ENCODE measurements at places on chromosomes 12 and 14. TPM values are rescaled to one million over a fixed set of nuclear protein-coding genes. Genes with fewer than 3 reads are reported as not detected.
A peak's percentile ranks its signal among the peaks of the same experiment; 100 is the strongest.

MYF6 gene
- total RNA-seq = not detected

PTGDR gene
- not detected for total RNA-seq

ACOT6 gene
- total RNA-seq = not detected

MARCHF9 gene
- 45.9 TPM for total RNA-seq

SLC38A4 gene
- total RNA-seq = not detected

CLEC1A gene
- not detected for total RNA-seq

GYS2 gene
- not detected for total RNA-seq

TUBA1C gene
- 90.0 TPM for total RNA-seq

DNA sequence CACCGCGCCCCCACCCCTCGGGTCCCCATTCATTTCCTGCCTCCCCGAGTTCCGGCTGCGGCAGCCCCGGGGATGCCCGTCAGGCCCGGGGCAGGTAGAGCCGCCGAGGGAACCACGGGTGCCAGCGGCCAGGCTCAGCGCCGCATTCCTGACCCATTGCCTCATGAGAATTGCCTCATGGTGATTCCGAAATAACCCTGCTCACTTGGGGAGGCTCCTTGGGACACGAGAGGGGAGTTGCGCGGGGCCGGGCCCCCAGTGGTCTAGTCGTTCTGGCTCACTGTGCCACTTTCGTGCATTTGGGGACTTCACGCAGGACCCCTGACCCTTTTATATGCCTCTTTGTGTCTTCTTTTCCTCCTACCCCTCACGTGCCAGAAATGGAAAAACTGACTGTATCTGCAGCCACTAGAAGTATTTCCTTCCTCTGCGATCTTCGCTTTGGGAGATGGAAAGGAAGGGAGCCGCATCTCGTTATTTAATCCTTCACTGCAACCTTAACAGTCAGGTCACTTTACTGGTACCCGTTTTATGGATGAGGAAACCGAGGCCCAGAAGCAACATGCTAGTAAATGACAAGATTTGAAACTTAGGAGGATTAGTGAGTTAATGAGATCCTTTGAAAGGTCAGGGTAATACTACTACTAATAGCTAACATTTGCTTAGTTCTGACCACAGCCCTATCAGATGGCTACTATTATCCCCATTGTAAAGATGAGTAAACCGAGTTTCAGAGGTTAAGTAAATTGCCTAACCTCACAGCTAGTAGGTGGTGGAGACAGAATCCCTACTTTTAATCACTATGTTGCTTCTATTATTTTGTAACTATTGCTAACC is 768 bp downstream of the PTPN11 start:
- DNase-seq = peak; percentile 59

DNA sequence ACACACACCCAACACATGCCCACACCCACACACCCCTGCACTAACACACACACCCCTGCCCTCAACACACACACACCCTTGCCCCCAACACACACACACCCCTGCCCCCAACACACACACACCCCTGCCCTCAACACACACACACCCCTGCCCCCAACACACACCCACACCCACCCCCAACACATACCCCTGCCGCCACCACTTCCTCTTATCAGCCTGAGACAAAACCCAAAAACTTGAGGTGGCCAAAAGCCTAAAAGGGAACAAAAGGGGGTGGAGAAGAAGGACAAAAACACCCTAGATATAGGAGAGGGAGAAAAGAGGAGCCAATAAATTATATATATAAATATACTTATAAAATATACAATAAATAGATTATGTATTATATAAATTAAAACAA is 9.1 kb upstream of the DEGS2 start:
- DNase-seq = no peak

DNA sequence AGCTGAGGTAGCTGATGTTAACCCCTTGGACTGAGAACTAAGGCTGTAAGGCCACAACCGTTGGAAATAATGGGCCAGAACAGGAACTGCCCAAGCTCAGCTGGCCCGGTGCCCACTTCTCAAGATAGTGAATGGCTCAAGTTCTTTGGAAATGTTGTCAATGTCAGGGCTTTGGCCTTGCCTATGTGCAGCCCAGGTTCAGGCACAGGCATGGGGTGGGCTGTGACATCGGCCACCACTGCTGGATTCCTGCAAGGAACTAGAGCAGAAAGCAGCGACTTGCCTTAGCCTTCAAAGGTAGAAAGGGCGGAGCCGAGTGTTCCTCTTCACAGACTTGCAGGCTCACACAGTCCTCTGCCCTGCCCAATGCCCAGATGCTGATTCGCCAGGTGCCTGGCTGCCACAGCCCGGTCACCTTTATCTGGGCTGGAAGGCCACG is 291.2 kb downstream of the ZFP36L1 start:
- DNase-seq = no peak

DNA sequence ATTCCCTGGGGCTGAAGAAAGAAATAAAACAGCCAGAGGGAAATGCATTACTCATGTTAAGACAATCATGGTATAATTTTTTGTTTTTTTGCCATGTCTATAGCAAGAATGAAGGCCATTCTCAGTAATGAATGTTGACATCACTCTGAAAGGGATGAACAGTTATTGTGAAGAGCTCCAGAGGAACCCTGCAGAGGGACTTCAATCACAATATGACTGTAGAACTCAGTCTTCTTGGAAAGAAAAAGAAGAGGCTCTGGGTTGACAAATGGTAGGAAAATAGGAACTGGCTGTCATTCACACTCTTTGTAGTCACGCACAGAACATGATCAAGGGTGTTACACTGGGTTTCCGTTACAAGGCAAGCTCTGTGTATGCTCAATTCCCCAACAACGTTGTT is 73.8 kb upstream of the DACT1 start:
- no peak for DNase-seq

- DNase-seq = no peak
These were observed 421.5 kb downstream of the FUT8 start for GRCh38 chr14:65834051-65834450.

- no peak for DNase-seq
These were observed 12.9 kb downstream of the TBX3 start for GRCh38 chr12:114671066-114671442.

GRCh38 chr12:51025338-51025835 is 797 bp downstream of the SLC11A2 start:
- DNase-seq = peak; percentile 57

DNA sequence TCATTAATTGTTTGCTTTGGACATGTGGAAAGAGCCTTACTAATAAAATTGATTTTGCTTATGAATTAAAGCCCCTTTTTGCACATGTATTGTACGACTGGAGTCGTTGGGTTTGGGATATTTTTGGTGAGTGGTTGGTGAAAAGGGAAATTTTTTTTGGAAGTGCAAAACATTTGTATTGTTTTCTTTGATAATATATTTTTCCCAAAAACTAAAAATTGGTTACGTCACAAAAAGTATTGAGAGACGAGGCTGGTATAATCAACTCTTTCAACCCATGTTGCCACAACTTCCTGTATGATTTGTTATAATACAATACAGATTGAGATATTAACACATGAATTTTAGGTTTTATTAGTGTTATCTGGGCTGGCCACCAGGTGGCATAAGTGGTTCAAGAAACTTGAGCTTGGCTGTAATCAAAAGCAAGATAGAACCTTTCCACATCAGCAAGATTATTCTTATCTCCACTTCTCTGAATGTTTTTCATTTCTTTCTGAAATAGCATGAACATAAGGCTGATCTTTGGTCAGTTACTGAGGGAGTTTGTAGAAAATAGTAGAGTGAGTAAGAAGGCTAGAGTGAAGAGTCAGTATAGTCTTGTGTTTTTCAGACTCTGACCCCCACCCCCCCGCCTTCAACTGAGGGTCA is 8.7 kb downstream of the NGDN start:
- DNase-seq = peak; percentile 94

- no peak for DNase-seq
These were observed 230.2 kb upstream of the RGS6 start for GRCh38 chr14:71701990-71702389.

DNA sequence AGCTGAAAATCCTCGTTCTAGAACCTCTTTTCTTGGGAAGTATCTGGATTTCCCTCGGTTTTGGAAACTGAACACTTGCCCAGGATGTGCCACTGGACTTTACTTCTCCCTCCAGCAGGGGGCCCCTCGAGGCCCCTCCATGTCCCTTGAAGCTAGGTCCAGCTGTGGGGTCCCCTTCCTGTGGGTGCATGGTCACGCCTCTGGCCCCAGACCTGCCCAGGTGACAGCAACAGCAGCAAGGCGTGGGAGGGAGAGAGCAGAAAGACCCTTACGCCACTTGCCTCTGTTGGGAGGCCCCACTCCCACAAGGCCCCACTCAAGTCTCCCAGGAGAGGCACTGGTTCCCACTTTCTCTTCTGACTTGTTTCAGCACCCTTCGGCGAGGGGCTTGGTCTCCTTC is 3.1 kb downstream of the SLC25A29 start:
- peak; percentile 61 for DNase-seq

DNA sequence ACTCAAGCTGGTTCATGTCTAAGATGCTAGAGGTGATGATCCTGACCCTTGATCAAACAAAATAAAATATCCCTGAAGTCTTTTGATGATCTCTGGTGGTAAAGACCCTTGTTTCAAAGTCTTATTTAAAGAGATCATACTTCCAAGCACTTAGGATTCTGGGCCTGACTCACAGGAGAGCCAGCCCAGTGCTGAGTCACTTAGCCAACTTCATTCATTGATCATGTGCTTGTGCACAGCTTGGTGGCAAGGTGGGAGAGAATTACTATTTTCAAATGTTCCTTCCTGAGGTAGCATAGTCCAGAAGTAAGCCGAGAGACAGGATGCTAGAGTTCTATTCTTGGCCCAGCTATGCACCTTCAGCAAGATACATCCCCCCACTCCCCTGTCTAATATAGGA is 40.6 kb downstream of the SCN8A start:
- no peak for DNase-seq

- DNase-seq = no peak
These were observed 1153.6 kb downstream of the FLRT2 start for GRCh38 chr14:86683561-86683960.

GRCh38 chr12:111759991-111760390 is 6.7 kb upstream of the ALDH2 start:
- no peak for DNase-seq

GRCh38 chr12:50196537-50196936 is 29.4 kb upstream of the CERS5 start:
- DNase-seq = no peak

DNA sequence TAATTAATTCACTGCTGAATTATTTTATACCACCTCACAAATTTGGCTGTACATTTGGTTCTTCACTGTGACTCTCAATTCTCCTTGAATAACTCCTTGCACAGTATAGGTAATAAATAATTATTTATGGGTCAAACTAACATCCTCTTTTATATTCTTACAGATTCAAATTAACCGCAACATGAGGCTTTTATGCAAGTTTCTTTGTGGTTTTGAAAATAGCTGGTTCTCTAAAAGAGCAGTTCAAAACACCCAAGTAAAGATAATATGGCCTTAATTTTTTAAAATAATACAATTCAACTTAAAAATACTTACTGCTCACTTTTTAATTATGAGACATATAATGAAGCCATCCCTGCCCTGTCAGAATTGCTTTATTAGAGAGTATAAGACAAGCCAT is 12.9 kb upstream of the TRIM9 start:
- no peak for DNase-seq

GRCh38 chr14:35385042-35385839 is 19.3 kb downstream of the NFKBIA start:
- DNase-seq = no peak

- DNase-seq = no peak
These were observed 36.4 kb downstream of the ANKS1B start for GRCh38 chr12:99948370-99948769.

DNA sequence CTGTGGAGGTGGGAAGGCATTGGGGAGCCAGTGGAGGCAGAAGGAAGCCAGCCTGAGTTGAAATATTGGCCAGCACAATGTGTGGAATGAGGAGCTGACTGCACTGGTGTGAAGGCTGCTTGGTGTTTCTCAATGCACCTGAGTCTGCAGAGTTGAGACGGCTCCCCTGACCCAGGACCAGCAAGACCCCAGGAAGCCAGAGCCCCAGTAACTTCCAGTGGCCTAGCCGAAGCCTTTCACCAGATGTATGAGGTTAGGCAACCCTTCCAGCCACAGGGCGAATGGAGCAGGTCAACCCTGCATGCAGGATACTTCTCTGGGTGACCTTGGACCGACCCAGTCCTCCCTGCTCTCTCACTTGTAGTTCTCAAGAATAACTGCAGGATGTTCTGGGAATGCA is 12.9 kb upstream of the KRT73 start:
- no peak for DNase-seq

DNA sequence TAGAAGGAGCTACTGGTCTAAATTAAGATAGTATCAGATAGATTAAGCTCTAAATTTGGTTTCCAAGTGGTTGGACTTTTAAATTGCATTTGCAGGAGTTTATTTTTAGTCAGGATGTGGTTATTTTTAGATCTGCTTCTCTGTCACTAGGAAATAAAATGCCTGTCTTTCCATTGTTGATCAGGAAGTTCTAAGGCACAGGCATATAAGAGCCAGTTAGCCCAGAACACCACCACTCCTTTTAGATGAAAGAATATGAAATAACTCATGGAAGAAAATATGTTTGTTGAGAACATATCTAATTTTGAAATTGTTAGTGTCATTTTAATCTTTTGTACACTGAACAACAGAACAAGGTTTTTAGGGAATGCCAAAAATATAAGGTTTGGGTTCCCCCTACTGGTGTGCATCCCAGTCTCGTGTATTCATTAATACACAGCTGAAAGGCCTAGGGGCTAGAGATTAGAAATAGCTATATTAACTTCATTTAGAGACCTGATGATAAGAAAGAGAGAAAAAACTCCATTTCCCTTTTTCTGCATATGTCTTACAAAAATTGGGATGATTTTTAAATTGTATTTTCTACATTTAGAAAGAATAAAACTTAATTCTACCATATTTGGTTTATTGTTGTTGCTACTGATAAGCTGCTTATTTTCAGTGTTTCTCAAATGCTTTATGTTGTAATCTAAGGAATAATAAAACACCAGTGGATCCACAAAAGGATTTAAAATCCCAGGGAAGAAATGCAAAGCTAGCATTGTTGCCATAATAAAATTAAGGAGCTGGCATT is 67.2 kb downstream of the RIC8B start:
- DNase-seq = peak; percentile 76

DNA sequence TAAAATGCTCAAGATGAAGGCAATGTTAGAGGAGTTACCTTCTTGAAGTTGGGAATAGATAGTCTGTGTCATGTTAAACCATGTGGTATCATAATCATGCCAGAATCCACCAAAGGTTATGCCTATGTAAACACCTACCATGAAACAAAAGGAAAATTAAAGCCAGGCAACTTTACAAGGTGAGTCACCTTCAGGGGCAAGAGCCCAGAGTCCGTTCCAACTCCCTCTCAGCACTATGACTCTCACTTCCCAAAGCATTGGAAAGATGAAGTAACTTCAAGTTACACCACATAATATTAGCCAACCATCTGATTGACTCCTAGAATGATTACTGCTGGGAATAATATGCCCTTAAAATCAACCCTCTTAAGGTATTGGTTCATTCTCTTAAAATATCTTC is 38.5 kb downstream of the CATSPERB start:
- DNase-seq = no peak

GRCh38 chr14:66649498-66649897 is 141.6 kb downstream of the GPHN start:
- no peak for DNase-seq

- no peak for DNase-seq
These were observed 9.5 kb upstream of the CDK17 start for GRCh38 chr12:96409731-96410130.

- DNase-seq = no peak
These were observed 3.2 kb downstream of the DGLUCY start for GRCh38 chr14:91116913-91117588.
